OCI-M1 (cell line): ENCODE measurements at places on chromosomes 2 and 18.

GRCh38 chr2:7835151-7835550 is 846.7 kb upstream of the ID2 start:
- DNase-seq: no peak

GRCh38 chr2:54665436-54665856 is 58.0 kb upstream of the EML6 start:
- DNase-seq: peak; percentile 74

DNA sequence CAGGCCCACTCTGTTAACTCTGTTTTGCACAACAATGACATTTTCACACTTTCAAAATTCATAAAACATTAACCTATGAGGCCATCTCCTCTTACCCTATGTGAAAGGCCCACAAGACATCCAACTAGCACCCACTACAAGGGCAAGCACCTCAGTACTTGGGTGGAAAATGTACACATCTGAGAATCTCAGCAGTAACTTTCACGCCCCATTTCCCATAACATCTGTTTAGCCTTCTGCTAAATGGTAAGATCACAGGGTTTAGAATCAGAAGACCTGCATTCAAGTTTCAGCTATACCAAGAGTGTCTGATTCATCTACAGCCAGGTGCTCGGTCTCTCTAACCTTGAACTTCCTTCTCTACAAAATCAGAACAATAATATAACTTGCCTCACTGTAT is 89.2 kb downstream of the SP100 start:
- no peak for DNase-seq

- no peak for DNase-seq
Measured at GRCh38 chr2:134976074-134976702, 57.6 kb downstream of the CCNT2 start.

DNA sequence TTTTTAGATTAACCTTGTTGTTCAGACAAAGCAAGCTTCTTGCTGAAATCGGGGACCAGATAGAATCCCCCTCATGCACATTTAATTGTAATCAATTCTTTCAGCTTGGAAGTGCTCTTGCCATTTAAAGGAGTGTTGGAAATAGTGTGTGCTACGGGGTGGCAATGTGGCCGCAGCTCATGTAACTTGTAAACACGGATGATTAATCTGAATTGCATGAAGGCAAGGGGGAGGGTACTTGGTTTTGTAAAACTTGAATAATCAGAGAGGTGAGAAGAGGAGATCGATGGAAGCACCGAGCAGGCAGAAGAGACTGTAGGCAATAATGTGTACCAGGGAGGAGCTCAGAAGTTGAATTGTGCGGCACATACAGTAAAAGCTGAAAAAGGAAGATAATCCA is 273.5 kb downstream of the PTGR3 start:
- no peak for DNase-seq

DNA sequence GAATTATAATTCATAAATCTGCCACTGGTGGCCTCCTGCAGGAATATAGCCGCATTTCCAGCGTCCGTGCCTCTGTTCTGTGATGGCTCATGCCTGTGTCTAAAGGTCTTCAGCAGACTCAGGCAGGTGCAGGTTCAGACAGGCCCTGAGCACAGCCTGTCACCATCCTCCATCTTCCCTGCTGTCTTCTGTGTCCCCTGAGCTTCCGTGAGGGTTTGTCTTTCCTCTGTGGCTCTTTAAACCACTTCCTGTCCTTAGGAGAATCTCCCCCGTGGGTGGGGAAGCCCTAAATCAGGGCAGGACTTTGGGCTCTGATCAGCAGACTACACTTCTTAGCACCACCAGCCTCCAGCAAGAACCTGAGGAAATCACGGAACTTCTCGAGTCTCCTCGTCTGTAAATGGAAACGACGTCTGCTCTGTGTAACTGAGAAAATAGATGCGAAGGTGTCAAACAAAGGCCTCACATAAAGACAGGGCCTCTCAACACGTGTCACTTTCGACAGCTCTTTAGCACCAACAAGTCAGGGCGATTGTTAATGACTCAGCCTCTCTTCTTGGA is 24.1 kb upstream of the NFATC1 start:
- no peak for DNase-seq

- peak; percentile 67 for DNase-seq
Measured at GRCh38 chr2:55231546-55232083, 478 bp downstream of the CLHC1 start.

GRCh38 chr2:104388296-104388695 is 465.6 kb upstream of the POU3F3 start:
- no peak for DNase-seq

DNA sequence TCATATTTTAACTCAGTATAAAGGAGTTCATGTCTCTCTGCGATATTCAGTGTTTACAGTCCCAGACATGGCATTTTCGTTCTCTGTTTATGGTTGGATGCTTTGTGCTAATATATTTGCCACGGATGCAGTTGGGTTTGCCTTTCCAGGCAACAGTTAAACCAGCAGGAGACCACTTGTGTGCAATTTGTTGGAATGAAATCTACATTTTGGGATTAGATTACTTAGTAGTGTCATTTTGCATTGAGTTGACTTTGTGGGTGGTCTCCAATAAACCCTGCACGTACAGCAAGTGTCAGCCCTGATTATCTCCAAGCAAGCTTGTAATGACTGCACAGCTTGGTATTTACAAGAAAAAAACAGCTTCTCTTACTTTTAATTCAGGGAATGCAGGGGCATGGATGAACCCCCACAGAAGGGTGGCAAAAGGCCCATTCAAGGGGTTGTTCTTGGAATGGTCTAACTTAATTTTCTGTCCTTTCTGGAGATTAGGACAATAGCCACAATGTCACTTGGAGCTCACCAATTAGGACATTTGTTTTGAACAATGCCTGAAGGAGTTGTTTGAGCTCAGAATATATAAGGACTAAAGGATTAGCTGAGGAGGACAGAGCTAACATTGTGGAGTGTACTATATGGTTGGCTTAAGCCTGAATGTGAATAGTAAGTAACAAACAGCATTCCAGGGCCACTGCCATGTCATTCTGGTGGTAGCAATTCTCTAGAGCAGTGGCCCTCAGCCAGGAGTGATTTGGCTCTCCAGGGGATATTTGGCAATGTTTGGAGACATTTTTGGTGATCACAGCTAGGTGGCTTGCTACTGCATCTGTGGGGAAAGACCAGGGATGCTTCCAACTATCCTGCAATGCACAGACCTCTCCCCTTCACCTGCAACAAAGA is 121.5 kb downstream of the SLC4A3 start:
- DNase-seq: no peak

DNA sequence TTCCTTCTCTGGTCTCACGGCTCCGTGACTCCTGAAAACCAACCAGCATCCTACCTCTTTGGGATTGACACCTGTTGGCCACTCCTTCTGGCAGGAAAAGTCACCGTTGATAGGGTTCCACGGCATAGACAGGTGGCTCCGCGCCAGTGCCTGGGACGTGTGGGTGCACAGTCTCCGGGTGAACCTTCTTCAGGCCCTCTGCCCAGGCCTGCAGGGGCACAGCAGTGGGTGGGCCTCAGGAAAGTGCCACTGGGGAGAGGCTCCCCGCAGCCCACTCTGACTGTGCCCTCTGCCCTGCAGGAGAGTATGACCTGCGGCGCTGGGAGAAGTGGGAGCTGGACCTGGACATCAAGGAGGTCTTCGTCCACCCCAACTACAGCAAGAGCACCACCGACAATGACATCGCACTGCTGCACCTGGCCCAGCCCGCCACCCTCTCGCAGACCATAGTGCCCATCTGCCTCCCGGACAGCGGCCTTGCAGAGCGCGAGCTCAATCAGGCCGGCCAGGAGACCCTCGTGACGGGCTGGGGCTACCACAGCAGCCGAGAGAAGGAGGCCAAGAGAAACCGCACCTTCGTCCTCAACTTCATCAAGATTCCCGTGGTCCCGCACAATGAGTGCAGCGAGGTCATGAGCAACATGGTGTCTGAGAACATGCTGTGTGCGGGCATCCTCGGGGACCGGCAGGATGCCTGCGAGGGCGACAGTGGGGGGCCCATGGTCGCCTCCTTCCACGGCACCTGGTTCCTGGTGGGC is 10.0 kb downstream of the PROC start:
- no peak for DNase-seq

DNA sequence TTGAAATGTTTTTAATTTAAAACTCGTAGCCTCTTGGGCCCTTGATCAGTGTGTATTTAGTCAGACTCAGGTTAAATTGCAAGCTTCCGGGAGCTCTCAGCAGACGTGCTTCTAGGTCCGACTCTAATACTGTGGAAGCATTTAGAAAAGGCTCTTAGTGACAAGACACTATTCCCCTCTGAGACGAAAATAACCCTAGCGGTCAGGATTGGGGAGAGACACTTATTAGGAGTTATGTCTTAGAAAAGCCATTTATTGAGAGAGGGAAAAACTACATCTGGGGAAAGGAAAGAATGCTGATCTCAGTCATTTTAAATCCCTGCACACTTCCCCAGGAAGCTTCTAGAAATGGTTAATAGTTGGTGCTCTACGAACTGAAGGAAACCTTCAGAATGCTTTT is 110.5 kb upstream of the NCK2 start:
- DNase-seq: peak; percentile 23

DNA sequence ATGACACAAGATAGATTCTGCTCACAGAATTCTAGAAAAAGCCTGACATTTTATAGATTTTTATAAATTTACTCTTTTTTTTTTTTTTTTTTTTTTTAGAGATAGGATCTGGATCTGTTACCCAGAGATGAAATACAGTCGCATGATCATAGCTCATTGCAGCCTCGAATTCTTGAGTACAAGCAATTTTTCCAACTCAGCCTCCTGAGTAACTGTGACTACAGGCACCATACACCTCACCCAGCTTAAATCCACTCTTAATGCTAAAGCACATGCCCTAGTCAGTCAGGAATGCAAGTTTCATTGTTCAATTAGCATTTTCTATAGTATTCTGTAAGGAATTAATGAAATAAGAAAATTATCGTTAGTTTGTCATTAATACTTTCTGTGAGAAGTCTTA is 32.1 kb upstream of the WDR75 start:
- DNase-seq: no peak

DNA sequence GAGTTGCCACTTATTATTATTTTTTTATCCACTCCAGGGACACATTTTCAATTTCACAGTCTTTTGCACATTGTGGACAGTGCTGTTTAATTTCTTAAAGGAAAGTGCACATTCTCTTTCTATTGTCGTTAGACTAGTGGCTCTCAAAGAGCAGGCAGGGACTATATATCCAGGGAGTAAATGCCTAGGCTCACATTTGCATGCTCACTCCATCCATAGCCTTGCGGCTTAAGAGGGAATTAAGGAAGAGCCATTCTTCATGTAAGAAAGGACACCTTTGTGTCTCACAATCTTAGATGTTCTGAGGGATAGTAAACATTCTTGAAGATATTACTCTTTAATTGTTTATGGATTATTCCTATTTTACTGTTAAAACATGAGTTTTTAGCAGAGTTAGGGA is 70.8 kb downstream of the FIGN start:
- no peak for DNase-seq

- DNase-seq: no peak
Measured at GRCh38 chr18:68448736-68449135, 266.2 kb downstream of the TMX3 start.

- peak; percentile 96 for DNase-seq
Measured at GRCh38 chr2:88691339-88692183, at the start of gene RPIA. RPIA (plus strand) TSS chr2:88691673; CDS start chr2:88691699, 26 bp downstream.

- DNase-seq: no peak
Measured at GRCh38 chr2:96163415-96163767, 18.2 kb upstream of the DUSP2 start.

- DNase-seq: no peak
Measured at GRCh38 chr2:227237786-227238185, 73.4 kb downstream of the COL4A3 start.

GRCh38 chr18:41197967-41198366 is 757.1 kb upstream of the PIK3C3 start:
- DNase-seq: no peak

GRCh38 chr2:173876833-173877413 is 88.2 kb downstream of the SP3 start:
- no peak for DNase-seq

DNA sequence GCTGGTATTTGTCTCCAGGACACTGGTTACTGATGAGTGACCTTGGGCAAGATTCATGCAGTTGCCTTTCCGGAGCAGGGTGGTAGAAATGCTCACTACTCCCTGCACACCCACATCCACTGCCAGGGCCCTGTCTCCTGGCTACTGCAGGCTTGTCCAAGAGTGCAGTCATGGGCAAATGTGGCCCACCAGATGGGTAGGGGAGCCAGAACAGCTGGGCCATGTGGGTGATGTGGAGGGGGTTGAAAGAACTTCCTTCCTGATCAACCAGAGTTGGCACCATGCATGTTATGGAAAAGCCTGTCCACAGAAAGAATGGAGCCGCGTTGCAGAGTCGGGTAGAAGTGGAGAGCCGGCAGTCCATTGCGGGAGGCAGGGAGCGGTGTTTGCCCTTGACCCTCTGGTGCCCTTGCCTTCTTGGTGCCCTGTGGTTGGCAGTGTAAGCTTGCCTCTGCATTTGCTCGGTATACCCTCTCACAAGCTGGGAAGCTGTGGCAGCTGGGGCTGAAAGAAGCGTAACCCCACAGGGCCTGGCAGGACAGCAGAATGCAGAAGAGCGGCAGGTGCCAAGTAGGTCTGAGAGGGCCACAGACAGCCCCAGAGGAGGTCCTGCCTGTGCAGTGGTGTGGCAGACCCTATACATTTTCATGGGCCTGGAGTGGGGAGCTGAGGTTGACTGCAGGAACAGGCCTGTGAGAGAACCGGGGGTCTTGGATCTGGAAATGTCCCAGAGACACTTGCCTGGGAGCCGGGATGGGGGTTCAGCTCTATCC is 253.2 kb downstream of the TFCP2L1 start:
- no peak for DNase-seq

- no peak for DNase-seq
Measured at GRCh38 chr2:99278793-99279291, 22.2 kb downstream of the LYG1 start.

DNA sequence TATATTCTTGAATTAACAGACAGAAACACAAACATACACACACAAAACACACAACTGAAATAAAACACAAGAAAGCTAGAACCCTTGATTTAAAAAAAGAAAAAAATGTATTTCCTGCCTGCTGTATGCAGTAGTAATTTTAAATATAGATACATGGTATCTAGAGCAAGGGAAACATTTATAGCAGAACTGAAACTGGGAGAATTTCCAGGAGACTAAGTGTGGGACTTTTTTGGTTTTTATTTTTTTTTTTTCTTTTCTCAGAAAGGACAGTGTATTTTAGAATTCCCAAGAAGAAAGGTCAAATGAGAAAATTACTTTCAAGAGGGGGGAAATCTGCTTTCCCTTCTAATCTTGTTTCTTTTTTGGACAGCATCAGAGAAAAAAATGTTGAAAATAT is 558.9 kb upstream of the PKDCC start:
- no peak for DNase-seq

- DNase-seq: no peak
Measured at GRCh38 chr18:59345556-59345955, 13.5 kb downstream of the LMAN1 start.

DNA sequence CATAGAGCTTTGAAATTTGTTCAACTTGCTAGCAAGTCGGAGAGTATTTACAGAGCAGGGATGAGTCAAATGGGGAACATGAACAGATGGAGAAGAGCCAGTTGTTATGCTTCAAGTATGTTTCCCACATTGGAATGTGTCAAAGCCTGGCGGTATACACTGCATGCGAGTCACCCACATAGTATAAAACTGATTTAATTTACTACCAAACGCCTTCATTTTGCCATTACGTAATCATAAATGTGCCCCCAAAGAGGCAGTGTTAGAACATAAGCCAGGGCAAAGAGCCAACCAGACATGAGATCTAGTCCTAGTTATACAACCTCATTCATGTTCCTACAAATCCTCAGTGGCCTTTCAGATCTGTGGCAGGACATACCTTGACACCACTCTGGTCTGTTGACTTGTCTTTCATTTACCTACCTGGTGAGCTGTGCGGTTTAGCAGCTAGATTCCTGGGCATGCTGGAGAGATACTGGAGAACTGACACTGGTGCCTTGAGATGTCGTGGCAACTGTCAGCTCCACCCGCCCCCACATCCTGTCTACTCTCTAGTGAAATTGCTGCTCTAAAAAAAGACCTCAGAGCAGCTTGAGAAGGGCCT is 21.7 kb upstream of the NRP2 start:
- no peak for DNase-seq
